Ureter (tissue), 1 donor: ENCODE measurements at places on chromosomes 6 and 20.

DNA sequence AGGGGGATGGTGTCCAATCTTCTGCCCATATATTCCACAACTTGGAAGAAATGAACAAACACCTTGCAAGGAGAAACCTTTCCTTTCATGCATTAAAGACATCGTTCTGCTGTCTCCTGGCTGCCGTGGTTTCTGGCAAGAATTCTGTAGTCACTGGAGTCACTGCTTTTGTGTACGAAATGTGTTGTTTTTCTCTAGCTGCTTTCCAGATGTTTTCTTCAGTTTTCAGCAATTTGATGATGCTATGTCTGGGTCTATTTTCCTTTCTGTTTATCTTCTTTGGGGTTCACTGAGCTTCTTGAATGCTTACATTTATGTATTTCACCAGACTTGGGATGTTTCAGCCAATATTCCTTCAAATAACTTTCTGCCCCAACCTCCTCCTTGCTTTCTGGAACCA lies 40.6 kb upstream of the SLCO4A1 start:
- no peak for DNase-seq

DNA sequence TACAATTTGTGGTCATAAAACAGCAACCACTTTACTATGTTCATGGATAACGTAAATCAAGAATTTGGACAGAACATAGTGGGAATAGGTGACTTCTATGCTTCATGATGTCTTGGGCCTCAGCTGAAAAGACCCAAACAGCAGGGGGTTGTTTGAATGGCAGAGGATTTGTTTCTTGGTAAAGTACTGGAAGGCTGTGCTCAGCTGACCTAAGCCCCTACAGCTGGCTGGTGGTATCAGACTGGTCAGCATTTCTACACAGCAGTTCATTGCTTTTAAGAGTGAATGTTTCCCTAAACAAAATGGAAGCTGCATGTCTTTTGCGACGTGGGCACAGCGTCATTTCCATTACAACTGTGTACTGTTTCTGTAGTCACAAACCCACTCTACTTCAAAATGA lies 148.5 kb upstream of the DEFB112 start:
- DNase-seq: no peak

GRCh38 chr6:55955684-55956083 lies 80.3 kb upstream of the BMP5 start:
- DNase-seq: no peak

DNA sequence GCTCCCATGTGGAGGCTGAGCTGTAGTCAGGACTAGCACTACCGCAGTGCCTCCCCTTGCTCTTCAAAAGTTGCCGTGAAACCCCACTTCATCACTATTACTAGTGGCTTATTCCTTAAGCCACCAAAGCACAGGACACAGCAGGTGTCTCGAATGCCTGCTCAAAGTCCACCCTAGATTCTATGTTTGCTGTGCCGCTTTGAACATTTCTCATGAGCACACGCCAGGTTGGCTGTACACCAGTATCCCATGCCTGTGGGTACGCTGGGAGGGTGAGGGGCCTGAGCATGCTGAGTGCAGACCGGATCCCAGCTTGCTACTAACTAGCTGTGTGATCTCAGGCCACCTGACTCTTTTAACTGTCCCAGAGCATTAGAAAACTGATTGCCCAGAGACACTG lies 335.8 kb upstream of the QKI start:
- no peak for DNase-seq

DNA sequence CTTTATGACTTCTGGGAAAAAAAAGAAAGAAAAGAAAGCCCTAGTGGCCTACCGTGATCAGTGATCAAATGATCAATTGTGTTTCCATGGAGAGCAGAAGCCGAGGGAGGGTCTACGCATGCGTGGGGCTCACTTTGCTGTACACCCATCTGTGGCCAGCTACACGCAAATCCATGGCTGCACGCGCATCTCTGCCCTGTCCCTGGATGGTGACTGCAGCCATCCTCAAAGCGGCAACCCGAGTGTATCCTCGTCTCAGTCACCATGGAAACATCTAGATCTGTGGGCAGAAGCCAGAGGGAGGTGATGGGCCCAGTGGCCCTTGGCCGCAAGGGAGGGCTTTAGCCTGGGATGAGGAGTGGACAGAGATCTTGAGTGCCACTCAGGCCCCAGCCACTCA lies 785 bp upstream of the ULBP3 start:
- DNase-seq: no peak

DNA sequence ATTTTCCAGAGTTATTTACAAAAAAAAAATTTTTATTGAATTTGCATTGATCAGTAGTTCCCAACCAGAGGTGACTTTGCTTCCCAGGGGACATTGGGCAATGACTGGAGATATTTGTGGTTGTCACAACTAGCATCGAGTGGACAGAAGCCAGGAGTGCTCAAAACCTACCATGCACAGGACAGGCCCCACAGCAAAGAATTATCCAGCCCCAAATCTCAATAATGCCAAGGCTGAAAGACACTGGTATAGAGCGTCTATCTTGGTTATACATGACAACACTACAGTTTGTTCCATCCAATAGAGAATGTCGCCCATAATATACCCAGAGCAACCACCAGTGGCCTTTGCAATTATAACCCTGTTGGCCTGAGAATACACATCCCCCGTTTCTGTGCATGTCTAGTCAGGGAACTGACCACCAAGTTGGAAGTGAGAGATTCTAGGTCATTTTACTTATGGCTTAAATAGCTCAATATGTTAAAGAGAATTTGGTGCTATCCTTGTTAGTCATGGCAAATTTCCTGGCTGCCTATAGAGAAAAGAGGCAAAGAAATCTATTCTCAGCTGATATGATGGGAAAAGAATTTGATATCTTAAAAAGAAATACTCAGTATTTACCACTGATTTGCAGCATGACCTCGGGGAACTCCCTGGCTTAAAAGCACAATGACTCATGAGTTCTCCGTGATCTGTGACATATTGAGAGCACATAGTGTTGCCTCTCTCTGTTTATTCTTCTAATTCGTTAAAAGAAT lies 76.0 kb upstream of the ADTRP start:
- no peak for DNase-seq

GRCh38 chr6:3165631-3166534 lies 8.5 kb upstream of the TUBB2A start:
- DNase-seq: no peak

DNA sequence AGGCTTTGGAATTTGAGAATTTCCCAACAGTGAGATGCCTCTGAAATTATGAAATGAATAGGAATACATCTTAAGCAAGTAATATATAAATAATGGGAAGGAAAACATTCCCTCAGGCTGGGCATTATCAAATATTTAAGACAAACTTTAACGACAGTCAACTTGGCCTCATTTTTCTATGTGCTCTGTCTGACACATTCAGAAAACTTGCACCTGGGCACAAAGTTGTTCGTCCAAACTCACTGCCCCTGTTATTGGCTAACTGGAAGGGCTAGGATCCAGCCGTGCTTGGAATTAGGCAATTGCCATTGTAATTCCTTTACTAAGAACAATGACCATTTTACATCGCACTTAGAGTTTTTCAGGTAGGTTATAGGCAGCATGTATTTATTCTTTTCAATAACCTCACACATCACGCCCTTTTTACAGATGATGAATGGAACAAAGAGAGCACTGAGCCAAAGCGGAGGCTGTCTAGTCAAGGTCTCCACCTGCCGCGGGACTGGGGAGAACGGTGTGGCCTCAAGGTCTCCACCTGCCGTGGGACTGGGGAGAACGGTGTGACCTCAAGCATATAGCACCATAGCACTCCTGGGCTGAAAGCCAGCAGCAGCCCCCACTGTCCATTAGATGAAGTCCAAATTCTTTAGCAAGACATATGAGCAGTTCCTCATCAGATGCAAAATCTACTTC lies 40.7 kb upstream of the FOXQ1 start:
- DNase-seq: no peak

DNA sequence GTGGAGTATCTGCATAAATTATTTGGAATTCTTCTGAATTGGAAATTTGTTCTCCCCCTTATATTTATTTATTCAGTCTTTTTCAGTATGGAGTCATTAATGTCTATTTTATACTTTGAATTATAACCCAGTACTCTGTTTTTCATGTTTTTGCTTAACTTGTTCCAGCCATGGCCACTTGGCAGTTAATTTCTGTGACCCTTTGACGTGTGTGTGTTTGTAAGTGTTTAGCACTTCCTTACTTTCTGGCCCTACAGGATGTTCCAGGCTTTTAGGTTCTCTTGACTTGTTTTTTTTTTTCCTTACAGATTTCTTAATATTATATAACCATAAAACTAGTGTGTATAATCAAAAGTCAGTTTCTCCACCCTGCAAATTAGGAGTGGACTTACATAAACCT lies 24.1 kb downstream of the ENPP1 start:
- DNase-seq: no peak

- no peak for DNase-seq
Measured at GRCh38 chr20:39983183-39983582, 705.9 kb downstream of the MAFB start.

- DNase-seq: no peak
Measured at GRCh38 chr6:33683051-33683571, 28.4 kb downstream of the UQCC2 start.

GRCh38 chr20:60749804-60750602 lies 502.1 kb upstream of the CDH4 start:
- DNase-seq: no peak
